ENCODE measurements at places on chromosomes 5 and 9.

DNA sequence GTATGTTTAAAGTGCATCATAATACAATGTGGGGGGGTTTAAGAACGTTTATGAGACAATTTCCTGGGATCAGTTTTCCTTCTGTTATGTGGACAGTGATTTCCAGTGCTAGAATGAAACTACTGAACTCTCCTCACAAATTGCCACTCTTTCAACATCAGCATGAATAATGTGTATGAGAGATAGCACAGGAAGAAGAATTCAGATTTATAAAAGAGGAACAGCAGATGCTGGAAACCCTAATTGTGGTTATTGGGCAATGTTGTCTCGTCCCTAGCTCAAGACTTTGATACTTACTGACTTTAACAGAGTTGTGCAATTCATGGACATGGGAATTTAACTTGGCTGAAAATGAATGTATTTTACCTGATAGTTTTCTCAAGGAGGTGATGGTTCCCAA is 410.8 kb upstream of the MEF2C start:
- no peaks in the 10 kb centered on the region for H3K36me3 ChIP-seq
- no peaks in the 10 kb centered on the region for H3K27me3 ChIP-seq
- no peak overlapping the region for H3K4me3 ChIP-seq
- no peaks in the 10 kb centered on the region for H3K4me1 ChIP-seq

- H3K27ac ChIP-seq: peak overlapping the region; percentile 53
- H3K27me3 ChIP-seq: no peaks in the 10 kb centered on the region
- DNase-seq: peak; percentile 25
- H3K4me3 ChIP-seq: no peak overlapping the region
- no peaks in the 10 kb centered on the region for H3K36me3 ChIP-seq
- no peaks in the 10 kb centered on the region for H3K4me1 ChIP-seq
Observed at GRCh38 chr9:109861499-109861898, 81.5 kb downstream of the PALM2AKAP2 start.

DNA sequence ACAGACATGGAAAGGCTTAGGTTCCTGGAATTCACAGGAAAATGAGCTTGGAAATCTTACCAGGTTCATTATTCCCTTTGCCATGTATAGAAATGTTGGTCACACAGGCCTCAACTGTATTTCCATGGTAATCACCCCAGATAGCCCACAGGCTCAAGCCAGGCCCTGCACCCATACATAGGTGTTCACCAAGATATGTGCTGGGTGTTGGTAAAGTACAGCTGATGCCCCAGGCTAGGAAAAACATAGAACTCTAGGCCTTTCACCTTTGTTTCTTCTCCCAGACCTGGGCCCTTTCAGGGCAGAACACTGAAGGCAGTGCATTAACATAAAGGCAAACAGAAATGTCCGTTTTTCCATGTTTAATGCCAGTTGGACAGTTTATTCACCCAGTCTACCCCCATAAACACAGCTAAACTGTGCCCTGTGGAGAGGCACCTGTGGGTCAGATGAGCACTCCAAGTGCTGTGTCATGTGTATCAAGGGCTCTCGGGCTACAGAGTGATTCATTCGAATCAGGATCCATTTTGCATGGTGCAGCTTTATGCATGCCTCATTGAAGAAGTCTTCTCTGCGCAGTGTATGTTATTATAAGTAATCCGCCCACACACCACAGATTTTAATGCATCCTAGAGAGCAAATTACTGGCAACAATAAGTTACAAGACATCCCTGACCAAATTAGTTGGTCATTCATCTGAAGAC is 93.4 kb upstream of the SLC30A5 start:
- H3K27me3 ChIP-seq: no peaks in the 10 kb centered on the region
- no peak for DNase-seq
- no peak overlapping the region for H3K27ac ChIP-seq
- H3K4me1 ChIP-seq: no peaks in the 10 kb centered on the region
- no peak overlapping the region for H3K4me3 ChIP-seq

DNA sequence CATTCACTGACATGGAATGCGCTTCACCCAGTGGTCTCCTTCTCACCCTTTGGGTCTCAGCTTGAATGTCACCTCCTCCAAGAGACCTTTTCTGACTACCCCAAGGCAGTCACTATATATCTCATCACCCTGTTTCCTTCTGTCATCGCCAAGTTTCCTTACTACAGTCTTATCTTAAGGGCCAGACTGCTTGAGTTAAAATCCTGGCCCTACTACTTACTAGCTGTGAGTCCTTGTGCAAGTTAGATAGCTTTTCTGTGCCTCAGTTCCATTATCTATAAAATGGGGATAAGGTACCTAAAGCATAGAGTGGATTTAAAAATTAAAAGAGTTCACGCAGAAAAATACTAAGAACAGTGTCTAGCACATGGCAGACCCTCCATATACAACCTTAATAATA is 132.4 kb downstream of the GABBR2 start:
- H3K27ac ChIP-seq: no peak overlapping the region
- H3K4me1 ChIP-seq: no peaks in the 10 kb centered on the region
- no peaks in the 10 kb centered on the region for H3K27me3 ChIP-seq
- no peak overlapping the region for H3K4me3 ChIP-seq

GRCh38 chr5:135042595-135042994 is 8.6 kb upstream of the PITX1 start:
- H3K27me3 ChIP-seq: peaks cover 19% of the 10 kb centered on the region
- H3K36me3 ChIP-seq: no peaks in the 10 kb centered on the region
- H3K4me3 ChIP-seq: no peak overlapping the region
- no peak overlapping the region for H3K27ac ChIP-seq

GRCh38 chr5:14472986-14473567 is 108.5 kb upstream of the OTULINL start:
- H3K27ac ChIP-seq: no peak overlapping the region
- H3K4me3 ChIP-seq: no peak overlapping the region
- DNase-seq: no peak
- H3K36me3 ChIP-seq: no peaks in the 10 kb centered on the region
- no peaks in the 10 kb centered on the region for H3K4me1 ChIP-seq
- no peaks in the 10 kb centered on the region for H3K27me3 ChIP-seq

DNA sequence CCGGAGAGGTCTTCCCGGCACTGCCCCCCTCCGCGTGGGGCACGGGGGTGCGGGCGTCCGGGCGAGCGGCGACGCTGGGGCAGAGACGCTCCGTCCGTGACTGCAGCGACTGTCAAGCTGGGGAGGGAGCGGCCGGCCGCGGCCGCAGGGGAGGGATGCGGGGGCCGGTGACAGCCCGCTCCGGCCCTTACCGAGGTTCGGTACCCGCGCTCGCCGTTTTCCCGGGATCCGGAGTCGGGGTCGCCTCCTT is 400 bp downstream of the KDM4C start:
- no peaks in the 10 kb centered on the region for H3K36me3 ChIP-seq
- no peak for DNase-seq
- H3K4me3 ChIP-seq: peak overlapping the region; percentile 82

DNA sequence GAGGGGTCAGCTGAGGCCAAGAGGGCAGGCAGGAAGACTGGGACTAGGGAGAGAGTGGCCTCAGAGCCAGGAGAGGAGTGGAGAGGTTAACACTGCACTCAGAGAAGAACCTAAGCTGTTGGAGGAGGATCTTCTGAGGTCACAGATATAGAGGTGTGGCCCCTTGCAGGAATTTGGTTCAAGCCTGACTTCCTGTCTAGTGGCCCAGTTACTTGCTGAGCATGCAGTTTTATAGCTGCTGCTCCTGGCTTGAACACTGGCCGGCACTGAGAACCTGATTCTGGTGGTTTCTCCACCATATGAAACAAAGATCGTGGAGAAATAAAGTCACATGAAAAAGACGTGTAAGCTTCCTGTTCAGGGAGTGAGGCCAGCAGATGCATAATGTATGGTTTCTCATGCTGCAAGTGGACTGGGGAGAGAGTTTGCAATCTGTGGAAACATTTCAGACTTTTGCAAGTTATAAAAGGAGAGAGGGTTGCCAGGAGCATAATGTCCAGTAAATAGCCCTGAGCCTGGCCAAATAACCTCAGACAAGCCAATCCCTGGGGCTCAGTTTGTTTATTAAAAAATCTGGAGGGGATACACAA is 82.6 kb downstream of the GALNT10 start:
- no peak overlapping the region for H3K27ac ChIP-seq
- no peak overlapping the region for H3K4me3 ChIP-seq
- no peaks in the 10 kb centered on the region for H3K36me3 ChIP-seq

GRCh38 chr5:142601432-142601831 is 84.5 kb downstream of the FGF1 start:
- H3K27ac ChIP-seq: no peak overlapping the region
- no peaks in the 10 kb centered on the region for H3K36me3 ChIP-seq
- H3K27me3 ChIP-seq: no peaks in the 10 kb centered on the region

GRCh38 chr5:163661360-163661759 is 155.9 kb downstream of the MAT2B start:
- H3K4me3 ChIP-seq: no peak overlapping the region
- H3K27ac ChIP-seq: no peak overlapping the region
- no peaks in the 10 kb centered on the region for H3K27me3 ChIP-seq
- no peaks in the 10 kb centered on the region for H3K4me1 ChIP-seq
- no peak for DNase-seq

DNA sequence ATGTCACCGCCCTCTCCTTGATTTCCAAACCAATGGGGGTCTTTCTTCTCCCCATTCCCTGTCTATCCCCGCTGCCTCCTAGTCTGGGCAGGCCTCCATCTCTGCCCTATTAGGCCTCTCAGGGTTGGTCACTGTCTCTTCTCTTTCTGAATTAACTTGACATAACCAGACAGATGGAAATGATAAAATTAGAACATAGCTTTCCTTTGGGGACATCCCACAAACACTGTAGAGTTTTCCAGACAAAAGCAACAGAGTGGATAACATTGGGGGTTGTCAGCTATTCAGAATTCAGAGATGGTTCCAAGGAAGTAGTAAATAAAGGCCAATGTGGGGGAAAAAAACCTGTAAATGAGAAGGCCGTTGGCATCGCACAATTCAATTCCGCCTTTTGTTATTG is 24.7 kb downstream of the LHX6 start:
- DNase-seq: no peak
- no peak overlapping the region for H3K27ac ChIP-seq
- no peaks in the 10 kb centered on the region for H3K27me3 ChIP-seq
- H3K36me3 ChIP-seq: no peaks in the 10 kb centered on the region
- H3K4me1 ChIP-seq: no peaks in the 10 kb centered on the region

DNA sequence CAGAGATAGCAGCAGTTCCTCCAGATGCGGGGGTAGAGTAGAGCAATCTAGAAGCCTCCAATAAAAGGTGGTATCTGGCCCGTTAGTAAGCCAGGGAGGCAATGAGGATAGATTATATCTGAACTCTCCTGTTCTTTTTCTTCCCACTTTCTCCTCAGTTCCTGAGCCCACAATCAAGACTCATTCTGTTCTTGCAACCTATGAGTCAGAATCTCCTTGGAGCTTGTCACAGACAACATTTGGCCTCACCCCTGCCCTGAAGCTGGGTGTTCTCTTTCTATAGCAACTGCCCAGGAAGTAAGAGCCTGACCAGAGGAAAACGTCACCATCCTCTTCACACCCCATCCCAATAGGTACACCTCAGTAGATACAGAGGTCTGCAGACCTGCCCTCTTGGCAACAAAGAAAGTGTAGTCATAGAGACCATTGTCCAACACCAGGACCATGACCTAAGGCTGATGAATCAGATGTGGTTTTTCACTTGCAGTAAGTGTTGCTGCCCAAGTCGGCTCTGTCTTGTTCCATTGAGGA is 76.3 kb upstream of the PCA3 start:
- H3K4me3 ChIP-seq: no peak overlapping the region
- H3K27ac ChIP-seq: no peak overlapping the region
- H3K27me3 ChIP-seq: no peaks in the 10 kb centered on the region

- no peaks in the 10 kb centered on the region for H3K36me3 ChIP-seq
- no peak overlapping the region for H3K4me3 ChIP-seq
- no peaks in the 10 kb centered on the region for H3K27me3 ChIP-seq
- peak; percentile 20 for DNase-seq
- H3K4me1 ChIP-seq: peaks cover 8% of the 10 kb centered on the region
Observed at GRCh38 chr9:97567182-97567893, 65.8 kb downstream of the TSTD2 start.

DNA sequence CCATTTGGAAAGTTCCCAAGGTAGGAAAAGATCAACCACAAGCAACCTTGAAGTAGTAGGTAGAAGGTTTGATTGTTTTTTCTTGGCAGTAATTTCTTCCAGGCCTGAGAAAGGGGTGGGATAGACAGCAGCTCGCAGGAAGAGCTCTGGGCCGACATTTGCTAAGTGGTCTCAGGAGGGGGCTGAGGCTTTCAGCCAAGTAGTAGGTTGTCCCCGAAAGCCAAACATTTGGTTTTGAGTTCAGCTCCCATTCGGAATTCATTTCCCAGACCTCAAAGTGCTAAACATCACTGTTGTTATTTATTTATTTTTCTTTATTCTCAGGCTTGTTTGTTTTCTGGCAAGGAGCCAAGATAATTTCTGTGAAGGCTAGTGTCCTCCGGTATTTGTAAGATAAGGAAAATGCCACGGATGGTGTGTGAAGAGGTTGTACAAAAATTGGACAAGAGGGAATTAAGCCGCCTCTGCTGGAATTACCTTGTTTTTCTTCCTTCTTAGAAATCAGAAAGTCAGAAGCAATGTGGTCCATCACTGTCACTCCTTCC is 112.1 kb downstream of the KIF4B start:
- no peak for DNase-seq
- no peak overlapping the region for H3K4me3 ChIP-seq
- no peaks in the 10 kb centered on the region for H3K4me1 ChIP-seq
- no peaks in the 10 kb centered on the region for H3K27me3 ChIP-seq

DNA sequence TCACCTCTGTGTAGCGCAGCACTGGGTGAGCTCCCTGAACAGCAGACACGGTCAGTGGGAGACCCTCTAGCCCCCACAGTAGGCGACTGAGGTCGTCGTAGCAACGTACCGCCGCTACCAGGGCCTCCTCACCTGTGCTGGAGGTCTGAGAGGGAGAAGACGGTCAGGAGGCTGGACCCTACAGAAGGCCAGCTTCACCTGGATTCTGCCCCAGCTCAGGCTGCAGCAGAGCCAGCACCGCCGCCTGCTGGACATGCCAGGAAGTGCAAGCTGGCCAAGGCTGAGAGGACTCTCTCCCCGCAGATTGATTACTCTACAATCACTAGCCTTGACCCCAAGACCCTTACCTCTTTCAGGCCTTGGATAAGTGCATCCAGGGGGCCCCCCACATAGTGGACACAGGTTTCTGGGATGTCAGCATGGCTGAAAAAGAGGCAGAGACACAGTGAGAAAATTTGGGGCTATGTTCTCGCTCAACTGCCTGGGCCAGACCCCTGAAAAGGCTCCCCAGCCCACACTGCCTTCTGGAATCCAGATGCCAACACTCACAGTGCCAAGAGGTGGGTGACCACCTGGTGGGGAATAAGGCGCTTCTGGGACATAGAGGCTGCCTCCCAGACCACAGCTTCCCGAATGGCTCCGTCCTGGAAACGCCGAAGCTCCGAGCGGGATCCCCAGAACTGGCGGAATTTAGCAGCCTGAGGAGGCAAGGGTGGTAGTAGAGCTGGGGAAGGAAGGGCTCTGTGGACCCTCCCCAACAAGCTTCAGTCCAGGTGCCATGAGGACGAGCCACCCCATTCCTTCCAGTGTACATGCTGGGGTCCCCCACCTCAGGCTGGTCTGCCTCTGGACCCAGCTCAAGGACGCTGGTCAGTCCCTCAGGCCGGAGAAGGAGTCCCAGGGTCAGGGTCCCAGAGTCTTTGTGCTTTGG is 6.9 kb downstream of the NOL6 start:
- H3K36me3 ChIP-seq: no peaks in the 10 kb centered on the region
- no peaks in the 10 kb centered on the region for H3K27me3 ChIP-seq
- no peak overlapping the region for H3K27ac ChIP-seq
- H3K4me1 ChIP-seq: no peaks in the 10 kb centered on the region
- DNase-seq: peak; percentile 56
- H3K4me3 ChIP-seq: no peak overlapping the region

- no peaks in the 10 kb centered on the region for H3K4me1 ChIP-seq
- no peaks in the 10 kb centered on the region for H3K36me3 ChIP-seq
- peak; percentile 42 for DNase-seq
- H3K27ac ChIP-seq: peak overlapping the region; percentile 53
Observed at GRCh38 chr5:137619191-137619870, 116.6 kb downstream of the KLHL3 start.
